Mucosa of descending colon (tissue), 3 donors: ENCODE measurements at places on chromosomes 6 and 20. TPM values are rescaled to one million over a fixed set of nuclear protein-coding genes. Genes with fewer than 3 reads are reported as not detected.

HCK gene
- 13.4 TPM for total RNA-seq

SMLR1 gene
- total RNA-seq, result not detected

GPX5 gene
- total RNA-seq, result not detected

MCHR2 gene
- not detected for total RNA-seq

TSBP1 gene
- not detected for total RNA-seq

FBXO5 gene
- 7.6 TPM for total RNA-seq

BHLHE23 gene
- not detected for total RNA-seq

STXBP5 gene
- total RNA-seq, result 42.0 TPM

ULBP2 gene
- not detected for total RNA-seq

LCA5 gene
- total RNA-seq, result 0.43 TPM

KHDRBS2 gene
- total RNA-seq, result 2.9 TPM

VPS16 gene
- 36.9 TPM for total RNA-seq

PRICKLE4 gene
- total RNA-seq, result 6.1 TPM

FOXC1 gene
- 1.7 TPM for total RNA-seq

GSTA2 gene
- 0.27 TPM for total RNA-seq

GABRR1 gene
- total RNA-seq, result not detected

MPIG6B gene
- 1.4 TPM for total RNA-seq

DYNLT2 gene
- 2.4 TPM for total RNA-seq

NRN1 gene
- total RNA-seq, result 3.6 TPM
